Ascending aorta (tissue), 2 donors: ENCODE measurements at places on chromosomes 2 and 18. TPM values are rescaled to one million over a fixed set of nuclear protein-coding genes. Genes with fewer than 3 reads are reported as not detected.

Gene CABLES1
- 5.4 TPM for total RNA-seq

- no peak for DNase-seq
- H3K27me3 ChIP-seq, result no peaks in the 10 kb centered on the region
- H3K36me3 ChIP-seq, result no peaks in the 10 kb centered on the region
Measured at GRCh38 chr2:46800218-46800617, 115.4 kb downstream of the MCFD2 start.

DNA sequence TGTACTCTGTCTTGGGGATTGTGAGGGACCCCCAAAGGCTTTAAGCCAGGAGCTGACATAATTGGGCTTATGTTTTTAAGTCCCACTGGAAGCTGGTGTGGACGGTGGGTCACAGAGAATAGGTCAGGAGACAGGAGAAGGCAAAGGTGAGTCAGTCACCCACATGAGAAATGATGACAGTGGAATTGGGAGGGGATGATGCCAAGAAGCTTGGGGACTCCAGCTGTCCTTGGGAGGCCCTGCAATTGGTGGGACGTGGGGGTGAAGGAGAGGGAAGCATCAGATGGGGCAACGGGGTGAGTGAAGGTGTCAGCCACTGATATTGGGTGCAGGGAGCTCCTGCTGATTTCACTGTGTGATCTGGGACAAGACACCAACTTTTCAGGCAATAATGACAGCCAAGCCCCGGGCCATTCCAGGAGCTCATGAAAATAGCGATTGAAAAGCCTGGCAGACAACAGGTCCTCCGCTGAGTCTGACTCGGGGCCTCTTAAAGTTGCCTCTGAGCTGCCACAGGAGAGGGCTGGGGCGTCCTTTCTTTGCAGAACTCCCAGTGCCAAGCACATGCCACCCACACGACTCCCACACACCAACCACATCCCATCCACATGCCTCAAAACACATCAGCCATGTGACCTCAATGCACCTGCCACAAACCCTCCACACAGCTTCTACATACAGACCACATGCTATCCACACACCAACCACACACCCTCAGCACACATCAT lies 13.4 kb downstream of the TNS1 start:
- H3K4me3 ChIP-seq, result no peak overlapping the region
- no peaks in the 10 kb centered on the region for H3K27me3 ChIP-seq
- H3K4me1 ChIP-seq, result peaks cover 31% of the 10 kb centered on the region
- DNase-seq, result no peak
- H3K36me3 ChIP-seq, result peaks cover 23% of the 10 kb centered on the region

Gene POTEC
- not detected for total RNA-seq

DNA sequence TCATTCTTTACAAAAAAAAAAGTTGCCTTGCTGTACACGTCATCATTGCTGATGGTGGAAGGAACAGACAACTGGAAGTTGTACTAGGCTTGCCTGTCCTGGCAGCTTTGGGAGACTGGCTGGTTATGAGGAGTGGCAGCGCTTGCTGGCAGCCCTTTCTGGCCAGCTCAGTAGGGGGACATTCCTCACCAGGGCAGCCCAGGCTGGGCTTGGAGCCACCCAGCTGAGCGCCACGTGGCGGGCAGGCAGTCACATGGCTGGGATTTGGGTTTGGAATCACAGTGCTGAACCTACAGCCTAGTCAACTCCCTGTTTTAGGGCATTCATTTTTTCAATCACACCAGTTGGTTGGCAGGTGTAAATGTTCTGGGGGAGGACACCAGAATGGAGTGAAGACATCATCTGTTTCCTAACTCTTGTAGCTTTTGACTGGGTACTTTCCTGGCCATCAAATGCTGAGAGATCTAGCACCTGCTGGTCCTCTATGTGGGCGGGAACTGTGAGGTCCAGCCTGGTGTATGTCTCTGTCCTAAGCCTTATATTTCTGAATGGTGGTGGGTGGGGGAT lies 139.3 kb downstream of the SETBP1 start:
- peak; percentile 23 for DNase-seq
- H3K4me3 ChIP-seq, result no peak overlapping the region
- peak overlapping the region; percentile 21 for H3K27ac ChIP-seq
- no peaks in the 10 kb centered on the region for H3K36me3 ChIP-seq
- H3K4me1 ChIP-seq, result no peaks in the 10 kb centered on the region

GRCh38 chr18:68800075-68800474 lies 2.2 kb downstream of the CCDC102B start:
- no peak overlapping the region for H3K27ac ChIP-seq
- no peaks in the 10 kb centered on the region for H3K4me1 ChIP-seq
- no peak for DNase-seq

- no peak overlapping the region for H3K27ac ChIP-seq
- H3K27me3 ChIP-seq, result no peaks in the 10 kb centered on the region
- peak; percentile 52 for DNase-seq
- peaks cover 9% of the 10 kb centered on the region for H3K4me1 ChIP-seq
Measured at GRCh38 chr2:20663196-20664070, 3.5 kb upstream of the GDF7 start.

GRCh38 chr2:68428746-68429145 lies 38.3 kb downstream of the FBXO48 start:
- H3K4me3 ChIP-seq, result no peak overlapping the region
- no peak for DNase-seq
- no peaks in the 10 kb centered on the region for H3K36me3 ChIP-seq

DNA sequence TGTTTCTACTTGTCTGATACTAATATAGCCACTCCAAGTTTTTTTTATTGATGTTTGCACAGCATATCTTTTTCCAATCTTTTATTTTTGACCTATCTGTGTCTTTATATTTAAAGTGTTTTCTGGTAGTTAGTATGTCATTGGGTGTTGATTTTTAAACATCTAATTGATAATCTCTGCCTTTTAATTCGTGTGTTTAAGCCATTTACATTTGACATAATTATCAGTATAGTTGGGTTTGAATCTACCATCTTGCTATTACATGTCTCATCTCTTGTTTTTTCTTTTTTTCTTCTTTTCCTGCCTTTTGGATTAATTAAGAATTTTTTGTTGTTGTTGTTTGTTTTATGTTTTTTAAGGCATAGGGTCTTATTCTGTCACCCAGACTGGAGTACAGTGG lies 44.2 kb downstream of the TAF1B start:
- H3K27me3 ChIP-seq, result no peaks in the 10 kb centered on the region
- H3K27ac ChIP-seq, result no peak overlapping the region
- H3K4me1 ChIP-seq, result no peaks in the 10 kb centered on the region

GRCh38 chr2:177467646-177468045 lies 75.1 kb downstream of the AGPS start:
- no peaks in the 10 kb centered on the region for H3K4me1 ChIP-seq
- H3K4me3 ChIP-seq, result no peak overlapping the region
- DNase-seq, result no peak
- H3K27me3 ChIP-seq, result no peaks in the 10 kb centered on the region

- no peak overlapping the region for H3K4me3 ChIP-seq
- no peaks in the 10 kb centered on the region for H3K27me3 ChIP-seq
- no peaks in the 10 kb centered on the region for H3K36me3 ChIP-seq
- DNase-seq, result no peak
Measured at GRCh38 chr2:29817801-29818680, 103.3 kb downstream of the ALK start.

Gene MAP3K19
- total RNA-seq, result not detected

DNA sequence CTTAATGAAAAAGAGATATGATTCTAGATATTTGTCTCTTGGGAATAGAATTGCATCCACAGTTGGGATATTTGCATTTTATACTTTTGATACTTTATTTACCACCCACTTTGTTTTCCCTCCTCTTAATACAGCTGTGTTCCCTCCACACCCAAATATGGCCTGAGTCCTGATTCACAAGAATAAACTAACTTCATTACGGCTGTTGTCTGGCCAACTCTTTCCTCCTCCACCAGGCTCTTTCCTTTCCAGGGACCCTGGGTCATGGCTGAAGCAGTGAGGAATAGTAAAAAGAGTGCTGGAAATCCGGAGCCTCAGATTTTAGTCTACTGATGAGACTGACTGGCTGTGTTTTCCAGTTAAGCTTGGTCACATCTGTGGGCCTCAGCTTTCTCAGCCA lies 48.4 kb upstream of the STAM2 start:
- H3K27ac ChIP-seq, result peak overlapping the region; percentile 6
- no peaks in the 10 kb centered on the region for H3K27me3 ChIP-seq

- H3K27me3 ChIP-seq, result no peaks in the 10 kb centered on the region
- no peak for DNase-seq
- no peaks in the 10 kb centered on the region for H3K4me1 ChIP-seq
- H3K4me3 ChIP-seq, result no peak overlapping the region
- no peak overlapping the region for H3K27ac ChIP-seq
- H3K36me3 ChIP-seq, result no peaks in the 10 kb centered on the region
Measured at GRCh38 chr2:207479198-207479785, 50.5 kb upstream of the CREB1 start.

Gene PLCL1
- 14.3 TPM for total RNA-seq

Gene COL4A3
- 1.1 TPM for total RNA-seq

GRCh38 chr2:126912201-126912600 lies 13.5 kb downstream of the TEX51 start:
- H3K36me3 ChIP-seq, result no peaks in the 10 kb centered on the region
- DNase-seq, result no peak
- H3K4me3 ChIP-seq, result no peak overlapping the region

DNA sequence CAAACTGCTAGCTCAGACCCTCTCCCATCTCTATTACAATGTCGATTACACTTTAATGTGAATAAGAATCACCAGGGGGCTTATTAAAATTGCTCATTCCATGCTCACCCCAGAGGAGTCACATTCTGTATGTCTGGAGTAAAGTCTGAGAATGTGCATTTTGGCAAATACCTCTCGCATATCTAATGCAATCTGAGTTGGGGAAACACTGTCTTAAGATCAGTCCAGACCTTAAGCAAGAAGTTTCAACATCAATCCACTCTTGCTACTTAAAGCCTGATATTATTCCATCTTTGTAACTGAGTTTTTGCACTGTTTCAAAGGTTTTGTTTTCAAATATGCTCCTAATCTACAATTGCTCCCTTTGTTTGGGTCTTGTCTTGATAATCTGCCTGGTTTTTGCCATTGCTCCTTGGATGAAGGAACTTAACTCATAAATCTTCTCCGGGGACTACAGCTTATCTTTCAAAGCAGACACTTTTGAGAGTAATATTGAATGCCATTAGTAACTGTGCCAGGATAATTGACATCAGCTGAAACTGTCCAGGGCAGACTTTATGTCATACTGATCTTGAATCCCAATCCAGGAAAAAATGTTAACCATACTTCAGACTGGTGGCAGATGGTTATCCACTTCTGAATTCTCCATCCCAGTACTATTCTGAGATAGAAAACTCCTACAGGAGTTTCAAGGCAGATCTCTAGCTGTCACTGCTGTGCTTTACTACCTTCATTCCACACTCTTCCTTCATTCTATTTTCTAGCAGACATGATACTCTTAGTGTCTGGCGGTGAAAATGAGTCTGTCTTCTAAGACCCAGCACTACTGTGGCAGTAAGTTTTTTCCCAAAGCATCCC lies 200.9 kb downstream of the ERBB4 start:
- no peak overlapping the region for H3K27ac ChIP-seq
- no peaks in the 10 kb centered on the region for H3K27me3 ChIP-seq
- H3K4me3 ChIP-seq, result no peak overlapping the region
- H3K36me3 ChIP-seq, result no peaks in the 10 kb centered on the region
- H3K4me1 ChIP-seq, result no peaks in the 10 kb centered on the region
- no peak for DNase-seq

- H3K36me3 ChIP-seq, result peaks cover 54% of the 10 kb centered on the region
- no peak for DNase-seq
- no peaks in the 10 kb centered on the region for H3K4me1 ChIP-seq
- H3K27ac ChIP-seq, result no peak overlapping the region
- no peak overlapping the region for H3K4me3 ChIP-seq
Measured at GRCh38 chr2:222927600-222927999, 66.8 kb downstream of the ACSL3 start.

DNA sequence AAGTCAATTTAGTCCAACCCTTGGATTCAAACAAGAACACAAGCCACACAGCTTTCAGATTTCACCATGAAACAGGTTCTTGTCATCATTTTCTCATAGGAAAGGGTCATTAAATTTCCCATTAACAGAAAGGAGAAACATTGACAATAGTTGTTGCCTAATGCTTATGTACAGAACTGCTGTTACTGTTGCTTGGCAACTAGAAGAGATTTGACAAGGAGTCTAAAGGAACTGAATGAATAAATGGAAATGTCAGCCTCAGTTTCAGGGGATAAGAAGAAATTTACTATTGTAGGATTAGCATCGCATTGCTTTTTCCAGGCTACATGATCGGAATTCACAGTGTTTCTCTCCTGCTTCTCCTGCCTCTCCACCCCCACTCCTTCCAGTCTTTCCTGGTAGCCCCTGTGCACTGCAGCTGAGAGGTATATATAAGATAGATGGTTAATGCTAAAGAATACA lies 90.3 kb downstream of the SPATS2L start:
- H3K36me3 ChIP-seq, result no peaks in the 10 kb centered on the region
- no peaks in the 10 kb centered on the region for H3K27me3 ChIP-seq
- no peak overlapping the region for H3K27ac ChIP-seq

- no peaks in the 10 kb centered on the region for H3K27me3 ChIP-seq
- no peak for DNase-seq
- H3K4me3 ChIP-seq, result no peak overlapping the region
- no peaks in the 10 kb centered on the region for H3K4me1 ChIP-seq
Measured at GRCh38 chr2:240420206-240421104, 15.0 kb upstream of the GPC1 start.

Gene LRP1B
- not detected for total RNA-seq

DNA sequence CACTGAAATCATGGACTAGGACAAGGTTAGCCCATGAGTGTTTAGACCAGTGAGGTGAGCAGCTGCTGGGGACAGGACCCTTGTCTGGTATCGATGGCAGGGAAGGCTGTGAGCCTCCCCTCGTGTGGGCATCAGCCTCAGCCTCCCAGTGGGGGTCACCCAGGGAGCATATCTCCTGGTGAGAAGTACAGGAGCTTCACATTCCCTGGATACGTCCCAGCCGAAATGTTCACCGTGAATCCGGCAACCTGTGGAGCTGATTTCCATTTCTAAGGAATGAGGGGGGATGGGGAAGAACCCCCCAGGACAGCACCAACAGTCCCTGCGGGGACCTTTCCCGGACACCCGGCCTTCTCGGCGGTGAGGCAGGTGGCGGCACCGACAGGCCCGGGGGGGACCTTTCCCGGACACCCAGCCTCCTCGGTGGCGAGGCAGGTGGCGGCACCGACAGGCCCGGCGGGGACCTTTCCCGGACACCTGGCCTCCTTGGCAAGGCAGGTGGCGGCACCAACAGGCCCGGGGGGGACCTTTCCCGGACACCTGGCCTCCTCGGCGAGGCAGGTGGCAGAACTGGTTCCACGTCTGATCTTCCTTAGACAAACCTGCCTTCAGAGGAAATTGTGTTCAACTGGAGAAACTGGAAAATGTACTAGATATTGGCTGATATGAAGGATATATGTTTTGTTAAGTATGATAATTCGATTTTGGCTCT lies 21.2 kb downstream of the RTP5 start:
- no peak overlapping the region for H3K4me3 ChIP-seq
- no peak overlapping the region for H3K27ac ChIP-seq
- DNase-seq, result no peak
- no peaks in the 10 kb centered on the region for H3K36me3 ChIP-seq

GRCh38 chr2:95357717-95358280 lies 44.7 kb upstream of the FAHD2A start:
- H3K4me3 ChIP-seq, result no peak overlapping the region
- no peaks in the 10 kb centered on the region for H3K36me3 ChIP-seq
